ENCODE measurements at places on chromosomes 4 and X.

DNA sequence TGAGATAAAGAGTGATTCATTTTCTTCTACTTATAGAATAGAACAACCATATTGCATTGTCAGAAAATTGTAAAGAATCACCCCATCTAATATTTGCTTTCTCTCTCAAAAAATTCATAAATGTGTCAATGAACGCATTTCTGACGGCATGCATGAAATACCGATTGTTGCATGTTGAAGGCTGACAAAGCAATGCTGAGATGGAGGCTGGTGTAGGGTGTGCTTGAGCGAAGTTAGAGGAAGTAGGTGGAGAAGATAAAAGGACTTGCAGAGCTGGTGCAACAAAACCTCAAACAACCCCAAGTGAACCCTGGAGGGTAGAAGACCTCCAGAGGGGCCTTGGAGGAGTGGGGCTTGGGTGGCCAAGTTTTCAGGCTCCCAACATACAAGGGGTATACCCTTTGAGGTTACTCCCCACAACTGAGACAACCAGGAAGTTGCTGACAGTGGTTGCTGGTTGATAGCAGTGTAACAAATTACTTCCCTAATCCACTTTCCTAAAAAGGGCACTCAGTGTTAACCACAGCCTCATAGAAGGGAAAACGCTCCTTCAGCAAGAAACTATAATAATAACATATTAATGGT is 452.7 kb downstream of the NLGN4X start:
- DNase-seq: no peak

DNA sequence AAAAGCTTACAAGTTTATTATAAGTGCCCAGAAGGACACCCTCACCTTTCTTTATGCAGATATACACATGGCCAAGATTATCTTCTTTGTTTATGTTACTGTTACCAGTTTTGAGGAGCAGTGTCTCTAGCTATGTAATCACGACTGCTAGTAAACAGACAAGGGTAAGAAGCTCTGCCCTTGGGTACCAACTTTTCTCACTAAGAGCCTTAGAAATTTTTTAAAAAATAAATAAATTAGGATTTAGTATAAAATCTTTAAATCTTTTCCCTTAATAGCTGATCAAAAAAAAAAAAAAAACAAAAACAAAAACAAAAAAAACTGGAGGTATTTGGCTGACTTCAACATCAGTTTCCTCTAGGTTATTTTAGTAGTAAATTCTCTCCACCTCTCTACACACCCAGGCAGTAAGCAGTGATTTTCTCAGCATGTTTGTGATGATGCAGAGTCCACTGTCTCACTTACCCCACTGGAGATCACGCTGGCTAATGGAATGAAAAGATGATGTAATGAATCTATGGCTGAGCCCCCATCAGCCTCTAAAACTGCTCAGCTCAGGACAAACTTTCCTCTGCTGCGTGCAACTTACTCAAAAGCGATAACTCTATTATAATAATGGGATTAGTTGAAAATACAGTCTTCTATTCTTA is 125.9 kb downstream of the FRYL start:
- DNase-seq: no peak

- peak; percentile 48 for DNase-seq
Observed at GRCh38 chr4:61511716-61512488, 311.8 kb downstream of the ADGRL3 start.

GRCh38 chrX:11789809-11790208 is 31.8 kb downstream of the MSL3 start:
- no peak for DNase-seq

GRCh38 chrX:12996934-12997435 is 22.1 kb downstream of the TMSB4X start:
- no peak for DNase-seq

DNA sequence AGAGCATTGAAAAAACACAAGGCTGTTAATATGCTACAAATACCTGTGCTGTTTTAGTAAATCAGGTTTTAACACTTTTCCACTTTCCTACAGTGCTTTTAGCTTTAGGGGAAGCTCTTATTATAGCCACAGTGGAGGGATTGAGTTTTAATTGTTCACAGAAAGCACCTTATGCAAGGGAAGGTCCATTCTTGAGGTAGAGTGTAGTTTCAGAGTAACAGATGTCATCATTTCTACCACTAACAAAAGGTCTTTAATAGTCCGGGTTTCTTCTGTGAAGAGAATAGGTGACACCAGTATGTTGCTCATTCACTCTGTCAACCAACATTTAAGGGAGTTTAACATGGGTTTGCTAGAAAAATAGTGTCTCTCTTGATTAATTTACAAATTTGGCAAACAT is 104.4 kb downstream of the STIM2 start:
- DNase-seq: no peak

DNA sequence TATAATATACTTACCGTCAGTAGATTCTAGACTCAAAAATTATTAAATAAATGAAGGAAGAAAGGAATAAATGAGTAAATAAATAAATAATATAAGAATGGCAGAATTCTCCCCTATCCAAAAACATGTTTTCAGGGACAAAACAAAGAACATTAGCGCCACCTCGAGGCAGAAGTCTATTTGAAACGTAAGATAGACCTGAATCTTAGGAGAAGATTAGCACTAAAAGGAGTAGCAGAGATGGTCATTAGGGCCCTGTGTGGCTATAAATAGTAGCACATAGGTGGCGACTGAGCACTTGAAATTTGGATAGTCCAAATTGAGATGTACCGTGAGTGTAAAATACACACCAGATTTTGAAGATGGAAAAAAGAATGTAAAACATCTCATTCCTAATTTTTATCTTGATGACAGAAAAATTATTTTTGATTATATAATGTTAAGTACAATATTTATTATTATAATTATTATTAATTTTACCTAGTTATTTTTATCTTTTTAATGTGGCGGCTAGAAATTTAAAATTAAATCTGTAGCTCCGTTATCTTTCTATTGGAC is 24.3 kb upstream of the SRD5A3 start:
- DNase-seq: peak; percentile 70

GRCh38 chrX:37753384-37753783 is 26.5 kb upstream of the CYBB start:
- no peak for DNase-seq

DNA sequence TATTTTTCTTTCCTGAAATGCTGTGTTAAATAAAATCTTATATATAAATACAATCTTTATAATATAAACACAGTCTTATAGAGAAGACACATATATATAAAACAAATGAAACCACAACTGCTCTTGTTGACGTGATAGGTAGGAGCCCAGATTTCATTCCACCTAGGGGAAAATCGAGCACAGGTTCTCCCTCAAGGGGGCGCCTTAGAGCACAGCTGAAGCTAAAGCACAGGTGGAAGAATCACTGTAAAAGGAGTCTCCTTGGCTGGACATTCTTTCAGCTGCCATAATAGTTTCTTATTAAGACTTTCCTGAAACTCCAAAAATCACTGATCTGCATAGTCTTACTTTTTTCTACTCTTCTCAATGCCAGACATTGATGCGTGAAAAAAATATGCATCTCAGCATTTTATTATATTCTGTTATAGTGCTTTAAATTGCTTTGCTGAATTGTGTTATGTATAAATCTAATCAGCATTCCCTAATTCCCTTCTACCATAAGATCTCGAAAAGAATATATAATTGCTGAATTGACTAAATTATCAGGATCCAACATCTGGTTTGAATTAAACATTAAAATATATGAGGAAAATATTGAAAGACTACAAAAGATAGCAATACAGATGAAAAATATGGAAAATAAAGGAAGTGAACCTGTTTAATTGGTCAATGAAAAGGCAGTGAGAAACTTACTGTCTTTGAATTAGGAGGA is 25.5 kb upstream of the RXFP1 start:
- DNase-seq: peak; percentile 43

GRCh38 chr4:96103086-96103485 is 263.2 kb downstream of the PDHA2 start:
- no peak for DNase-seq

- DNase-seq: no peak
Observed at GRCh38 chrX:10172877-10173276, 16.1 kb downstream of the CLCN4 start.

DNA sequence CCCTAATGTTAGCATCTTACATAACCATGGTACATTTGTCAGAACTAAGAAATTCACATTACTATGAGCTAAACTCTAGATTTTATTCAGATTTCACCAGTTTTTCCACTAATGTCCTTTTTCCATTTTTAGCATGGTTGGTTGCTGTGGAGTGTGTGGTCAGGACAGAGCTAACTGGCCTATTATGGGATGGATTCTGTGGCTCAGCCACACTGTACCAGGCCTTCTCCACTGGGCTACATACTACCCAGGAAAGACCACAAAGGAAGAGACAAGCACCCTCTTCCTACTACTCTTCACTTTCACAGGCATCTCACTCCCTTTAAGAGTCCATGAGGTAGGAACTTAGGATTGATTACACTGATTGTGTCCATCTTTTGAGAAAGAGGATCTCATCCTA is 67.4 kb downstream of the ZNF827 start:
- DNase-seq: no peak

GRCh38 chrX:49071877-49072711 is 1.7 kb downstream of the PRAF2 start:
- DNase-seq: no peak

GRCh38 chr4:111494471-111494870 is 650.8 kb upstream of the FAM241A start:
- no peak for DNase-seq

- DNase-seq: no peak
Observed at GRCh38 chr4:38470735-38471262, 193.2 kb upstream of the KLF3 start.

GRCh38 chr4:7909463-7910262 is 30.0 kb downstream of the AFAP1 start:
- DNase-seq: no peak

DNA sequence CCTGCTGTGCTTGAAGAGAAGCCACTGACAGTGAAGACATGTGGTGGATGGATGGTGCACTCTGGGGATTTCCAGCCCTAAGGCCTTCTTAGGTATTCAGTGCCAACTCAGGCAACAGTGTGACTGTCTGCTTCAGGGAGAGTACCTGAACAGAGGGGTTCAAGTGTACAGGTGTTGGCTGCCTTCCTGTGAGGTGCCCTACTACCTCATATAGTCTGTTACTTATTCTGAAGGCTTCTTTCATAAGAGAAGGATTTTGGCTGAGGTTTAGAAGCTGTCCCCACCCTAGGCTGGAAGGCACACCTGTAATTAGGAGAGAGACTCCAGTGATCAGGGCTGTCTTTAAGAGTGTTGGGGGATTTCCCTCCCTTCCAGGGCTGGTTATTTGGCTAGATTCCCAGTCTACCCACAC is 1.8 kb downstream of the FTHL17 start:
- no peak for DNase-seq

DNA sequence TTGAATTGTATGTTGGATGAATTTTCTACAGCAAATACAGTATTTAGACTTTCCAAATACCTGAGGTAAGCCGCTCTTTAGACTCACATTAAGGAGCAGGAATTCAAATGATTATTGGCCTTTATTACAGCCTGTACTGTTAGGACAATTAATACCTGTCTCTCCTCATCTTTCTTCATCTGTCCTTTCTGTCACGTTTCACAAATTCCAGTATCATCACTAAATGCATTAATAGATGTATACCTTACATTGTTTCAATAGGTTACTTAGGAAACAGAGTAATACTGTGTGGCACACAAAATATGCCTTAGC is 1.2 kb downstream of the FAM241A start:
- no peak for DNase-seq

DNA sequence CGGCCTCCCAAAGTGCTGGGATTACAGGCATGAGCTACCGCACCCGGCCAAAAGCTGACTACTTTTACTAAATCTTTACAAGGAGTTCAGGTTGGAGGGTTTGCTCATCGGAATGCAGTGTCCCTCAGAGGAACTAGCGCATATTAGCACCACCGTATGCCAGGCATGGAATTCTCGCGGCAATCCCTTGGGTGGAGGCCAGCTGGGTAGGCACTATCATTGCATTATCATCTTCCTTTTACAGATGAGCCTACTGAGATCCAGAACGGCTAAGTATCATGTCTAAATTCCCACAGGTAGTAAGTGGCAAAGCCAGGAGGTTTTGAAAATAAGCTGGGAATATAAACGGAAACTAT is 6.1 kb upstream of the CXorf66 start:
- no peak for DNase-seq

Data from ACHN (cell line).